SK-MEL-5 (cell line): ENCODE measurements at places on chromosomes 11 and 22. TPM values are rescaled to one million over a fixed set of nuclear protein-coding genes. Genes with fewer than 3 reads are reported as not detected.

GRCh38 chr11:116853461-116854073 is 16.1 kb upstream of the APOA1 start:
- DNase-seq: peak; percentile 33

CAPN5 gene
- total RNA-seq: 1.7 and 2.4 TPM in 2 replicates

CSRP3 gene
- not detected in 2 replicates for total RNA-seq

LRRN4CL gene
- 1.1 and 1.3 TPM in 2 replicates for total RNA-seq

DNA sequence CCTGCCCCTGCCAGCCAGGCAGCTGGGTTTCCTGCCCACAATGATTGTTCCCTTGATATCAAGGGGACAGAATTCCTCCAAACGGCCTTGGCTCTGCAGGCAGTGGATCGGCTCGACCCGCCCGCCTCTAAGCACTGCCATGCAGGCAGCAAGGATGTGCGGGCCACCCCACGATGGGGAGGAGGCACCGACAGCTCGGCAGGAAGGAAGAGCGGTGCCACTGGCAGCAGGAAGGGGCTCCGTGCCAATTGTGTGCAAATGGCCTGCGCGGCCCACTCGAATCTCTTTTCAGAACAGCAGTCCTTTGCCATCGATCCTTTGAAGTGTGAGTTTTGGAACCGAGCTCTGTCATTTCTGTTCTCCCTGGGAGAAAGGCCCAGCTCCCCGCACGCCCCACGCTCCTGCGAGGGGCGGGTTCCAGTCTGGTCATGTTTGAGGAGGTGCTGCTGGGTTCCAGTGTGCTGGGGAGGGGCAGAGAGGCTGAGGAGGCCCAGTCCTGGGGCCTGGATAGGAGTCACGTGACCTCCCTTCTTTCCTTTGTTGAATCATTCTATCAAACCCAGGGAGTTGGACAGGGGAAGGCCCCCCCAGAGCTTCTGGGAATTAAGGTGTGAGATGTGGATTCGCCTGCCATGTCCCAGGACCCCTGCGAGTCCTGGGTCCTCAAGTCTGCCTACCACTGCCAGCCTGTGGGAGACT is 406.0 kb downstream of the CTTN start:
- no peak for DNase-seq

GRCh38 chr11:15544353-15544752 is 429.6 kb downstream of the INSC start:
- no peak for DNase-seq

GRCh38 chr11:44539971-44540370 is 25.5 kb upstream of the CD82 start:
- DNase-seq: no peak

- DNase-seq: peak; percentile 6
Observed at GRCh38 chr11:130549393-130549999, 101.1 kb downstream of the ADAMTS15 start.

DNA sequence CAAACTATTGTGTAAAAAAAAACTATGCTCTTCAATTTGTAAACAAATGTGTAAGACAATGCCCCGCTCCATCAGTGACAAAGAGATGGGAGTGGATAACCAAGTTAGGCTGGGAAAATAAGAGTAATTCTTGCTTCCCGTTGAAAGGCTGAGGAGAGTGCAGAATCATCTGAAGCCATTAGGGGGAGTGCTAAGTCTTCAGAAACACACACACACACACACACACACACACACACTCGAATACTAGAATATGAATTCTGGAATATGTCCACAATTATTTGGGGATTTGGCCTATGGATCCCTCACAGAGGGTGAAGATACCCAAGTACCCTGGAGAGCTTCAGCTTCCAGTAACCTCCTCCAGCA is 27.8 kb upstream of the ROBO3 start:
- DNase-seq: peak; percentile 80

SLC5A12 gene
- total RNA-seq: 0.11 TPM in 1 of 2 replicates, not detected in the other

GRCh38 chr11:57674251-57674650 is 6.3 kb downstream of the ZDHHC5 start:
- no peak for DNase-seq

- no peak for DNase-seq
Observed at GRCh38 chr11:120384476-120384875, 48.3 kb downstream of the ARHGEF12 start.

DNA sequence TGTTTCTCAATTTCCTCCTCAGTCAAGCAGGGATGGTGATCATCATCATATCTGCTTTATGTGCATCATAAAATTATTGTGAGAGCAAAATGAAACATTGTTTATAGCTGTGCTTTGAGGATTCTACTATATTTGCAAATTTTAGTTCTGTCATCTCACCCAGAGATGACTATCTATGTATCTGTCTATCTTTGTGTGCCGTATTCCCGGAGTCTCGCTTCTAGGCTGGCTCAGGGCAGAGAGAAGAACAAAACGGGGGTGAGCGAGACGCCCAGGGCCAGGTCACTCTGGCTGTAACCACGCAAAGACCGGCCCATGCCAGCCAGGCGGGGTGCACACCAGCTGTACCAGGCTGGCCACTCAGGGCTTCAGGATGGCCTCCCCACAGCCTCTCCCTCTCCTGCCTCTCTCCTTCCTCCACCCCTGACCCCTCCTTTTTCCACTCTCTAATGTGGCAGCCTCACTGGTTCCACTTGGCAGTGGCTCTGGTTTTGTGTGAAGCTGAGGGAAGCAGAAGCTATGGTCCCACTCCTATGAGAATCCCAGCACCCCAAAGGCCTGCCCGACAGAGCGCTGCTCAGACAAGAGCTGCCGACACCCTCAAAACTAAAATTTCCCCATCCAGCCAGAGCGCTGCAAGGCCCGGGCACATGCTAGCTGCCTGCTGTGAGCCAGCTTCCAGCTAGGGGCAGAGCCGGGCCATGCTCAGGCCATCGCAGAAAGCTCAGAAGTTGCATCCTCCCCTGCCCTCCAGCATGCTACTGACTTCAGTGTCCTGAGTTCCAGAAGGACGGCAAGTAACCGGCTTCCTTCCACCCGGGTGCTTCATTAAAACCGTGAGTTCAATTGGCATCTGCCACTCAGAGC is 139.5 kb upstream of the TBCEL start:
- DNase-seq: no peak

DNA sequence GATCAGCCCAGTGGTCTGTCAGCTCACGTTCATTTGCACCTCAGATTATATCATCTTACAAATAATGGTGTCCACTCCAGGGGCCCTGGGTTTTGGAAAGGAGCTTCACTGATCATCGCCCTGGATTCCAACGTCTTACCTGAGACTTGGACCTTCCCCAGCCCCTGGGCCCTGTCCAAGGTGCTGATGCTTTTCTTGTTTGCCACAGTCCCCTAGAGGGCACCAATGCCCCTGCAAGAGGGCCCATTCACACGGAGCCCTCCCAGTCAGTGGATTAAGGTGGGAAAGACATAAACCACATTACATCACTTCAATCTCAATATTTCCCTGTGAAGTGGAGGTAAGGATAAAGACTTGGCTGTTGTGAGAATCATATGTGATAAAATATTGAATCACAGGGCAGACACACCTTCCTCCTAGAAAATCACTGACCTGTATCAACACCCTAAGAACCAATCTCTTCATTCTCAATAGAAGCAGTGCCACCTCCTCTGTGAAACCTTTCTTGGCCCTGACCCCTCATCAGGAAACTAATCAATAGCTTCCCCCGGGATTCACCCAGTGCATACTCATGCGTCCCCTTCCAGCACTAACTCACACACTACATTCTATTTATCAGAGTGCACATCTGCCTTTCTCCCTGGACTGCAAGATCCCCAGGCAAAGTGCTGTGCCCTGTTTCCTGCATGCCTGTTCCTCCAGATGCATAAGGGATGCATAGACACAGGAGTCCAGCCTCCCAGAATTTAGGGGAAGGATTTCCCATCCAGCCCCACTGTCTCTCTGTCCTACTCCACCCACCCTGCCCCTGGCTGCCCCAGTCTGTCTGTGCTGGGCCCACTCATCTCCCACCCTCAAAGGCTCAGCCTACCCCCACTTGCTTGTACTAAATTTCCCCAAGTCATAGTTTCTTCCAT is 167.0 kb downstream of the BUD13 start:
- peak; percentile 44 for DNase-seq

- no peak for DNase-seq
Observed at GRCh38 chr11:77300695-77301094, 791 bp downstream of the GDPD4 start.
